Stimulated activated CD4-positive, alpha-beta T cell treated with anti-CD3 and anti-CD28 coated beads, Interleukin-15, amount 100 ng/mL, for 1 hour (primary cell): ENCODE measurements at places on chromosomes 5 and 9.

- DNase-seq: no peak
Measured at GRCh38 chr9:70315389-70315788, 56.6 kb downstream of the SMC5 start.

DNA sequence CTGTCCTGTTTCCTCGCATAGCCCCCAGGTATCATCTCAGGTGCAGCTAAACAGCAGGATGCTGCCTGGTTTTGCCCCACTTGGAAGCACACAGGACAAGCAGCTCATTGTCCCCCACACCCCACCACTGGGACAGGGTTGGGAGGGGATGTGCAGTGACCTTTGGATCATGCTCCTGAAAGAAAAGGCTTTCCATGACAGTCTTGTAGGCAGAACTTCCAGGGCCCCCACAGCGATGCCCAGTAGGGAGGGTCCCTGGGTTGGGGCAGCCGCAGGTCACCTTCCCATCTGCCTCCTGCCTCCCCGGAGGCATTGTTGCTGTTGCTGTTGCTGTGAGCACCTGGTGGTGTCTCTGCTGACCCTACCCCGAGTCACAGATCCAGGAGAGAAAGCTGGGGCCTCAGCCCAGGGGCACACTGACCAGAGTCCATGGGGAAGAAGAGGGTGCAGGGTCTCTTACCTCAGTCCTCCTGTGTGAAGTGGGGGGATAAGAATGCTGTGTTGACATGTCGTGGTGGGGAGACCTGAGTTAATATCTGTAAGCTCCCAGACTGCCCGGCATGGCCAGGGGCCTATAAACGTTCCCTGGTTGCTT is 8.5 kb downstream of the CEP72 start:
- DNase-seq: no peak

DNA sequence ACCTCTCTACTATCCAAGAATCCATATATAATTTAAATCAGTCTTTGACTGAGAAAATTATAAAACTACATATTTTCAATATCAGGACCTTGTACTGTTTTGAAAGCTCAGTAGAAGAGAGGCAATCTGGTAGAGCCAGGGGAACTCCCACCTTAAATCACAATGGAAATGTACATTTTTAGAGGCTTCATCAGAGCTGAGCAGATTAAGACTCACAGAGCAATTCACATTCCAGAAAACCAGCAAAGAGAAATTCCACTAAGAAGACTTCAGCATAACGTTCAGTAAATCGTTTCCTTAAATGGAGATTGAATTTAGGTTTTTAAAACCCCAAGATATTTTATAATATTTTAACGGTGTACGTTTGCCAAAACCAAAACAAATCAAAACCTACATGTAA is 227.8 kb upstream of the TRPM3 start:
- no peak for DNase-seq

- no peak for DNase-seq
Measured at GRCh38 chr9:83030391-83031107, 32.4 kb downstream of the RASEF start.

- DNase-seq: no peak
Measured at GRCh38 chr5:24353016-24353415, 291.8 kb downstream of the CDH10 start.
